ENCODE measurements at places on chromosomes 6 and 20.

DNA sequence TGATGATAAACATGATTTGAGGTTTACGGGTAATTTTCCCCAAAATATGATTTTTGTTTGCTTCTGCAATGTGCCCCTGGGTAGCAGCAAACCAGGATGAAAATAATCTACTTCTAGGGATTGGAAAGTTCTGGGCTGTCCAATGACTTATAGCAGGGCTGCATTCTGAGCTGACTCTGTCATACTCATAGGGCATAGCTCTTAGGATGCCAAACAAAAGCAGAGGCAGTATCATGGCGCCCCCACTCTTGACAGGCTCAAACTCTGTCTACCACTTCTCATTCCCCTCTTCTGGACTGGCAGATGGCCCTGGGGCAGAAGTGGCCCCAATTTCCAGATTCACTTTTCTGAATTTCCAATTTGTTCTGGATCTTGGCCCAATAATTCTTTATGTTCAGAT, 10.3 kb downstream of the SERPINB1 start:
- H3K27me3 ChIP-seq = no peaks in the 10 kb centered on the region
- no peak for DNase-seq
- peaks cover 14% of the 10 kb centered on the region for H3K36me3 ChIP-seq
- no peak overlapping the region for H3K4me3 ChIP-seq
- no peak overlapping the region for H3K27ac ChIP-seq

- peak; percentile 52 for DNase-seq
- no peaks in the 10 kb centered on the region for H3K27me3 ChIP-seq
- no peak overlapping the region for H3K4me3 ChIP-seq
- no peaks in the 10 kb centered on the region for H3K4me1 ChIP-seq
- H3K27ac ChIP-seq = no peak overlapping the region
These were observed 305.6 kb downstream of the NRN1 start for GRCh38 chr6:5701174-5701573.

GRCh38 chr6:126949786-126950185, 168.7 kb upstream of the RSPO3 start:
- H3K36me3 ChIP-seq = no peaks in the 10 kb centered on the region
- no peaks in the 10 kb centered on the region for H3K4me1 ChIP-seq
- H3K27me3 ChIP-seq = no peaks in the 10 kb centered on the region
- no peak overlapping the region for H3K27ac ChIP-seq
- no peak overlapping the region for H3K4me3 ChIP-seq
- no peak for DNase-seq

DNA sequence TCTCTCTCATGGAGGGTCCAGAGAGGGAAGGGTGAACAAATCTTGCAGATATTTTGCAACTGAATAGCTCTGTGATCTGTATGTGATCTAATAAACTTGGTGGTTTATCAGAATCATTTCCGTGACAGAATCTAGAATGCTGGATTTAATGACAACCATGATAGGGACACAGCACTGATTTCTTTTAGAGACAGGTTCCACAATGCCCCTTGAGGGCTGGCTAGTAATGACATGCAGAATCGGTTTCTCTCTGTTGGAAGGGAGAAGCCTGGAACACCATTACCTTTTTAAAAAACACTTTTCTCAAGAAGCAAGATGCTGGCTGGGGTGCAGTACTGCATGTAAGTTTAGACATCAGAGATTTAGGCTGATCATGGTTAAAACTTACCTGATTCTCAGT, 313.4 kb downstream of the CDH26 start:
- no peak overlapping the region for H3K27ac ChIP-seq
- H3K4me1 ChIP-seq = peaks cover 4% of the 10 kb centered on the region
- no peak for DNase-seq

DNA sequence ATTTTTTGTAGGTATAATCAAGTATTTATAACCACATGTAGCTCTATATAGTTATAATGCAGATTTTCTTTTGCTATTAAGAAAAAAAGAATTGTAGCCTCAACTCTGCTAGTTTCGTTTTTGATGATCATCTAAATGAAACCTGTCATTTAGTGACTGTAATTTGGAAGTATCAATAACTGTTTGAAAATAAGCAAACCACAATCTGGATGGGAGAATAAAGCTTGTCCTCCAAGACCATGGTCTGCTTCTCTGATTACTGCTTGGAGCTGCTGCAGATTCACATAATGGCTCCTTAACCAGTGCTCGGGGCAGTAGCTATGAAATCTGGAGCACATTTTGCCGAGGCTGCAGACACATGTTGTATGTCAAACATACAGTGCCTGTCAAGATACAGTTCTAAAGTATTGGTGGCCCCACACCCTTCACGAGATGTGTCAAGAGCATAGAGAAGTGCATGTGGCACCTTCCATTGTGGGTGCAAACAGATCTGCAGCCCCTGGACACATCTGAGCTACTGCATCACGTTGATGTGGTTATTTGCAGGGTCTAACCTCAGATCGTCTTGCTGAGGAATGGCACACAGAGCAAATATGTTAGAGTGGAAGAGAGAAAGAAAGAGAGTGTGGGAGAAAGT, 255.7 kb upstream of the SUPT3H start:
- no peak overlapping the region for H3K27ac ChIP-seq
- H3K27me3 ChIP-seq = no peaks in the 10 kb centered on the region
- H3K36me3 ChIP-seq = no peaks in the 10 kb centered on the region

DNA sequence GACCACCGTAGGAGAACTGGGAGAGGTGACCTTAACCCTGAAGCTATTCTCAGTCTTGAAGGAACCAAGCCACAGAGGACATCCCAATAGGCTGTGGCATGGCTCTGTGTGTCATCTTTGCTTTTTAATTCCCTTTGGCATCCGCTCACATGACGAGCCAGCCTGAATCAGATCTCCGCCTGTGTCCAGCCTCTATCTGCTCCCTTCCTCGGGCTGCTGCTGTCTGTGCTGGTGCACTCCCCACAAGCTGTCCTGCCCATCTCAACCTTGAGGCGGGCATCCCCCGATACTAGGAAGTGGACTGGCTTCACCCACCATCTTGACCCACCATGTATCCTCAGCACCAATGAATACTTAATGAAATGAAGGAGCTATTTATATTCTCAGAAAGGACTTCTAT, 111.9 kb downstream of the SLC23A2 start:
- H3K36me3 ChIP-seq = no peaks in the 10 kb centered on the region
- H3K4me3 ChIP-seq = no peak overlapping the region
- no peaks in the 10 kb centered on the region for H3K4me1 ChIP-seq
- no peak for DNase-seq
- no peak overlapping the region for H3K27ac ChIP-seq
- H3K27me3 ChIP-seq = no peaks in the 10 kb centered on the region

- H3K27ac ChIP-seq = no peak overlapping the region
- no peaks in the 10 kb centered on the region for H3K27me3 ChIP-seq
- H3K4me3 ChIP-seq = no peak overlapping the region
- no peaks in the 10 kb centered on the region for H3K4me1 ChIP-seq
- H3K36me3 ChIP-seq = no peaks in the 10 kb centered on the region
These were observed 222.8 kb upstream of the PLN start for GRCh38 chr6:118325220-118325860.

DNA sequence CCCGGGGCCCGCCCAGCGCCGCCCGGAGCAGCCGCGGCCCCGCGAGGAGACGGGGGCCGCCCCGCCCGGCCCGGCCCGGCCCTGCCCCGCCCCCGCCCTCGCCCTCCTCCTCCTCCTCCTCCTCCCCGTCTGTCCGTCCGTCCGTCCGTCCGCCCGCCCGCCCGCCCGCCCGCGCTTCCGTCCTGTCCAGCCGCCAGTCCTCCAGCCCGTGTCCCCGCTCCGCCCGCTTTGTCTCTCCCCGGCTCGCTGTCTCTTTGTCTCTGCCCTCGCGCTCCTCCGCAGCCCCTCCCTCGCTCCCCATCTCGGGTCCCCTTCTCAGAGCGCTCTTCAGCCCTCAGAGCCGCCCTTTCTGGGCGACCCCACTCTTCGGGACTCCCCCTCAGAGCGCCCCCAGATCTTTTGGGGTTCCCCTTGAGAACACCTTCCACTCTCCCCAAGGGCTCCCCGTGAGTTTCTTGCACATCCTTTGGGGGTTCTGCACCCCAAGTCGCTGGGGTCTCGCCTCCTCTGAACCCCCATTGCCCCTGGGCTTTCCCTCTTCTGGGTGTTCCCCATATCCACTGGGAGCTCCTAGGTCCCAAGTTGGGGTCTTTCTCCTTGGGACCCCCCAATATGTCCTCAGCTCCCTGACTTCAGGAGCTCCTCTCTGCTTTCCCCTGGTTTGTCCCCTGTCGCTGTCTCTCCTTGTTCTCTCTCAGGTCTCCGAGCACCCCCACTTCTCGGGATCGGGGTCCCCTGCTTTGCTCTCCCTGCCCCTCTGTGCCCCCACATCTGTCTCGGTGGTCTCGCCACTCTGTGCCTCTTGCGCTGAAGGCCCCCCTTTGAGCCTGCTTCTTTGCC, 79.5 kb upstream of the MYL9 start:
- H3K27me3 ChIP-seq = no peaks in the 10 kb centered on the region
- DNase-seq = peak; percentile 87
- H3K4me1 ChIP-seq = peaks cover 29% of the 10 kb centered on the region
- H3K27ac ChIP-seq = peak overlapping the region; percentile 93
- H3K4me3 ChIP-seq = peak overlapping the region; percentile 79
- H3K36me3 ChIP-seq = no peaks in the 10 kb centered on the region

- H3K36me3 ChIP-seq = no peaks in the 10 kb centered on the region
- no peak for DNase-seq
- no peak overlapping the region for H3K27ac ChIP-seq
- H3K27me3 ChIP-seq = no peaks in the 10 kb centered on the region
- no peaks in the 10 kb centered on the region for H3K4me1 ChIP-seq
These were observed 96.2 kb upstream of the TOP1 start for GRCh38 chr20:40932436-40932835.

- H3K4me1 ChIP-seq = no peaks in the 10 kb centered on the region
- H3K4me3 ChIP-seq = no peak overlapping the region
- DNase-seq = no peak
- H3K27me3 ChIP-seq = no peaks in the 10 kb centered on the region
- no peaks in the 10 kb centered on the region for H3K36me3 ChIP-seq
- no peak overlapping the region for H3K27ac ChIP-seq
These were observed 92.3 kb downstream of the SEL1L2 start for GRCh38 chr20:13898012-13898612.

- no peak overlapping the region for H3K4me3 ChIP-seq
- no peaks in the 10 kb centered on the region for H3K36me3 ChIP-seq
- H3K4me1 ChIP-seq = peaks cover 7% of the 10 kb centered on the region
- no peaks in the 10 kb centered on the region for H3K27me3 ChIP-seq
- H3K27ac ChIP-seq = no peak overlapping the region
- no peak for DNase-seq
These were observed 61.0 kb downstream of the ARHGAP18 start for GRCh38 chr6:129648819-129649491.

GRCh38 chr20:25243416-25243979, 4.4 kb upstream of the PYGB start:
- H3K4me1 ChIP-seq = no peaks in the 10 kb centered on the region
- H3K27me3 ChIP-seq = no peaks in the 10 kb centered on the region
- no peak for DNase-seq

All from kidney (tissue), 22 donors.